ENCODE measurements at places on chromosomes 4 and X.

- DNase-seq: no peak
Observed at GRCh38 chr4:17385403-17385802, 126.5 kb downstream of the QDPR start.

DNA sequence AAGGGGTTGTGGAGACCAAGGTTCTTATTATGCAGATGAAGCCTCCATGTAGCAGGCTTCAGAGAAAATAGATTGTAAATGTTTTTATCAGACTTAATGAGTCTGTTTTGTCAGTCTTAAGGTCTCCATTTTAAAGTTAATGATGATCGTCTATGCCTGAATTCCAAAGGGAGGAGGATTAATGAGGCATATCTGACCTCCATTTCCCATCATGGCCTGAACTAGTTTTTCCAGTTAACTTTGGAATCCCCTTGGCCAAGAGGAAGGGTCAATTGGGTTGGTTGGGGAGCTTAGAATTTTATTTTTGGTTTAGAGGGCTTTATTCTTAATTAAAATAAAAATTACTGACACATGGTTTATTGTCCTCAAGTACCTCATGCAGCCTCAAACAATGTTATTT, 6.9 kb upstream of the PARM1 start:
- DNase-seq: no peak

GRCh38 chr4:75018811-75019479, 86.0 kb downstream of the PARM1 start:
- no peak for DNase-seq

- DNase-seq: no peak
Observed at GRCh38 chr4:134627366-134627765, 425.8 kb upstream of the PABPC4L start.

DNA sequence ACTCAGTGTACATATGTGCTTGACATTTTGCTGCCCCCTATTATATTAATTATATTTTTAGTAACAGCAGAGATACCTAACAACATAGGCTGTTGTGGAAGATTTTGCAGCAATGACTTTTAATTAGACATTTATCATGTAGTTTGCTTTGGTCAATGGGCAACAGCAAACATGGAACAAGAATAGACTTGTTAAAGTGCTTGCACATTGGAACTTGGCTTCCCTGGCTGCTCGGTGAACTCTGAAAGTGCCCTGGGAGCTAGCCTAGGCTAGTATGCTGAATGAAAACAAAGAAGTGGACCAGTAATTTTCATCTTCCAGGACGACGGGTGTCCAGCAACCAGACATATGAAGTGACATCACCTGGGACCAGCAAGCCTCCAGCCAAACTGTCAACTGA, 1157.1 kb downstream of the ARAP2 start:
- no peak for DNase-seq

- no peak for DNase-seq
Observed at GRCh38 chrX:65757943-65758342, 90.5 kb downstream of the MSN start.

- DNase-seq: no peak
Observed at GRCh38 chr4:5192271-5192670, 141.0 kb downstream of the STK32B start.

DNA sequence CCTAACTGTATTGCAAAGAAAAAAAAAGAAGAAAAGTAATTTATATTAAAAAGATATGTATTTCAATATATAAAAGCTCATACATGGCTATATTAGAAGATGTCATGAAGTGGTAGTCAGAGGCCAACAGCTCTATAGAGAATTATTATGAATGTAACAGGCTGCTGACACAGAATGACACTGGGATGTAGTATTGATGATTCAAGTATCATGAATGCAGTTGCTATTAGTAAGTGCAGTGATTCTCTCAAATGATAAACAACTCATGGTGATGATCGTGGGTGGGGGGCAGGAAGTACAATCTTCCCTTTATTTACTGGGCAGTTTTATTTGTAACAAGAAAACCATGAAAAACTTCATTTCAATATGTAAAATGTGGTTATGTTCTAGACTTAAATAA, 124.6 kb downstream of the COL4A6 start:
- DNase-seq: no peak

DNA sequence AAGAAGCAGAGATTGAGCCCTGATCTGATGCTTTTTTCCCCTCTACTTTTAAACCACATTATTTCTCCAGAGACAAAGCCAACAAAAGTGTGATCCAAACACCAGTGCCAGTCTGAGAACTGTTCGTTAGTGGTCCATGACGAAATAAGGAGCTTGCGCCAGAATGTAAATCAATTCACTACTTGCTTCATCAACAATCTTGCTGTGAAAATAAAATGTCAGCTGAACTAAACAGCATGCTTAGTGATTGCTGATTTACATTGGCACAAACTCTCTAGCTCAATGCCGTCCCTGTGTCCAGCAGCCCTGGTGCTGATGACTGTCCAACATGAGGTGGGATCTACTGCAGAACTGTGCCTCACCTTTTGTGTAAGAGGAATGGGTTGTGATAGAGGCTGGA, 71.3 kb downstream of the SOX3 start:
- no peak for DNase-seq

- DNase-seq: no peak
Observed at GRCh38 chr4:15414551-15415091, 13.2 kb upstream of the C1QTNF7 start.

DNA sequence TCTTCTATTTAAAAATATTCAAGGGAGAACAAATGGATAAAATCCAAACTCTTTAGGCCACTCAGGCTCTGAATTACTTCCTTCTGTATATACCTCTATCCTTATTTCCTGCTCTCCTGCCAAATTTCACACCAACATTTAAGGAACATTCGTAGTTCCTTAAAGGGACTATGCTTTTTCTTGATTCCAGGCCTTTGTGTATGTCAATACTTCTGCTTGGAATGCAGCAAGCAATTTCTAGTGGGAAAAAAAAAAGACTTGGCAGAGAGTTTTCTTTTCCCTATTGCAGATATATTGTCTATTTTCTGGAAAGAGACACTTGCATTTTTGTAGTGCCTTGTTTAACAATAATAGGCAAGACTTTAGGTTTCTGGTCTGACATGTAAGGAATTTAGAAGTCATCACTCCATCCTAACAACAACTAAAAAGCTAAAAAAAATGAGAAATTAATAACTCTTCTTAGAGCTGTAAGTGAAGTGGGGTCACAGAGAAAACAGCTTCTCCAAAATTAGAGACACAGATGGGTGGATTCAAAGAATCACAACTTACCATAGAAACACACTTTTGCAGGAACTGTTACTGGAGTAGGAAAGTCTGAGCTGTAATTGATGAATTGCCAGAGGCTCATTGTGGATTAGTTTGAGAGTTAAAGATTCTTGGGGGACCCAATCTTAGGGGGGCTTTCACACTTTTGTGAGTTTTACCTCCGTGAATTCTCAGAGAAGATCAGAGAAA, 2.1 kb upstream of the ADH5 start:
- DNase-seq: no peak

GRCh38 chrX:11108253-11108941, 2.7 kb upstream of the HCCS start:
- no peak for DNase-seq
